Right cardiac atrium (tissue), 5 donors: ENCODE measurements at places on chromosomes 7 and 10.

DNA sequence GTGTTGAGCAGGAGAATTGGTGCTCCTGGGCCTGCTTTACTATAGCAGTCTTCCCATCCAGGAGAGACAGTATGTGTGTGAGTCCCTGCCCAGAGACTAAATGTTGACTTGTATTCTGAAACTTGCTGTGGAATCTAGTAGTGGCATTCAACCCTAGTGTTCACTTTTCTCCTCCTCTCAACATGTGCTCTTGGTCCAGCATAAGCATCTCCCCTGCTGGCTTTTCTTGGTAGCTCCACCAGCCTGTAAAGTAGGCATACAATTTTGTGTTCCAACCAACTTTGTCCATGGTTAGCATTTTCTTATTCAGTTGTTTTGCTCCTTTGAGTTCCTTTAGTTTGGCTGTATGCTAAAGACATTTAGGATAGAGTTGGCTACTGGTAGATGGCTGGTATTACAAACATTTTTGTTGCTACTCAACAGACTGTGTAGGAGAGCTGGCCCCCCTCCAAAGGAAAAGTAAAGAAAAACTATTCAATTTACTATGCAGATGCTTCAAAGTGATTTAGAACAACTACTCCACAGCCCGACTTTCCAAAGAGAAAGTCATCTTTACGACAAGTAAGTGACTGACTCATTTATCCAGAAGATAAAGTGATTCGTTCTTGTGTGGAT, 46.0 kb downstream of the ASB4 start:
- DNase-seq: no peak

DNA sequence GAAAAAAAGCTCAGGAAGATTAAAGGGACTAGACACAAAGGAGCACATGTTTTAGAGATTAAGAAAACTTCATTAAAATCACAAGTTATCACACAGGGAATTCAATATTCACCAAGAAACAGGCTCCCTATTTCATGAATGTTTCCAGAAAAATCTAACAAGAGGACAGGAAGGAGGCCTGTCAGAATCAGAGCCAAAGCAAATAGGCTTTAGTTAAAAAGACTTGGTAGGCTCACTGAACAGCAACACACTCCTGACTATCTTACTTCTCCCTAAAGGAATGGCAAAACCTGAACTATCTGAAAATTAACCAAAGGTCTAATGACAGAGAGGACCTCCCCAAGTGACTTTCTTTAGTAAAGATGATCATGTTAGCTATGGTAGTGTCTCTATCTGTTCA, 188.3 kb upstream of the MEOX2 start:
- no peak for DNase-seq

DNA sequence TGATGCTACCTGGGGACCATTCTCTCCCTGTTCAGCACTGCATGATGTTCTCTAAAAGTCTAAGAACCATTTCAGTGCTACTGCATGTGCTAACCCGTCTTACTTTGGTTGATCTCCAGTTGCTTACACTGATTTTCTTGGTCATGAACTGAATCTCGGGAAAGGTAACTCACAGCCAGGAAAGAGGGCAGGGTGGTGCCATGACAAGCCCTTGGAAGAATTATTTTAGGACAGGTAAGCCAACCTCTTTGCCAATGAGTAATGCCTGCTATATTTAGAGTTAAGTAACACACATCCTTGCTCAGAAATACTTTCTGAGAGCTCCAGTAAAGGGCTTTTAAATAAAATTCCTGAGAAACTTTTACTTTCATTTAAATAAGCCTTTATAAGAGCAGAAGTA, 126.7 kb downstream of the ARL4A start:
- no peak for DNase-seq

GRCh38 chr7:91194841-91195240, 69.4 kb upstream of the FZD1 start:
- no peak for DNase-seq

- DNase-seq: no peak
Measured at GRCh38 chr10:130121486-130122079, 11.0 kb upstream of the C10orf143 start.

DNA sequence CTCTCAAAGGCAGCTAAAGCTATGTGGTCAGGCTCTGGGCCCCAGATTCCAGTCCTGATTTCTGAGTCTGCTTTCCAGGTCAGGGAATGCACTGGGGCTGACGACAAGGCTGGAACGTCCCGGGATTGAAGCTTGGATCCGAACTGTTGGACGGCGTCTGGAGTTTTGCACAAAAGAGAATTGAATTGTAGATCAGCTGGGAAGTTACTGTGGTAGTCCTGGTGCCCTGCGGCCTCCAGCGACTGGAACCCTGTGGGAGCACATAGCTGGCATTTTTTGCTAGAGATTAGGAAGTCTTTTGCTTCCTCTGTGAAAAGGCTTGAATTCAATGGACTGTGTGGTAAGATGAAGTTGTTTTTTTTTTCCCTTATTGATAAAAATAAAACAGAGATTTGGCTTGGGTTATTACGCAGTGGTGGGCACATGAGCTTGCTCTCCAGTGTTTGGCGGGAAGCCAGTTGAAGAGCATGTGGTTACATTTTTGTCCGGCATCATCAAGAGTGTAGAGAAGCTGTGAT, at the start of gene HK1:
HK1 (plus strand) TSS at position 51 of the 518 bp plus-strand sequence.
- DNase-seq: peak; percentile 69

DNA sequence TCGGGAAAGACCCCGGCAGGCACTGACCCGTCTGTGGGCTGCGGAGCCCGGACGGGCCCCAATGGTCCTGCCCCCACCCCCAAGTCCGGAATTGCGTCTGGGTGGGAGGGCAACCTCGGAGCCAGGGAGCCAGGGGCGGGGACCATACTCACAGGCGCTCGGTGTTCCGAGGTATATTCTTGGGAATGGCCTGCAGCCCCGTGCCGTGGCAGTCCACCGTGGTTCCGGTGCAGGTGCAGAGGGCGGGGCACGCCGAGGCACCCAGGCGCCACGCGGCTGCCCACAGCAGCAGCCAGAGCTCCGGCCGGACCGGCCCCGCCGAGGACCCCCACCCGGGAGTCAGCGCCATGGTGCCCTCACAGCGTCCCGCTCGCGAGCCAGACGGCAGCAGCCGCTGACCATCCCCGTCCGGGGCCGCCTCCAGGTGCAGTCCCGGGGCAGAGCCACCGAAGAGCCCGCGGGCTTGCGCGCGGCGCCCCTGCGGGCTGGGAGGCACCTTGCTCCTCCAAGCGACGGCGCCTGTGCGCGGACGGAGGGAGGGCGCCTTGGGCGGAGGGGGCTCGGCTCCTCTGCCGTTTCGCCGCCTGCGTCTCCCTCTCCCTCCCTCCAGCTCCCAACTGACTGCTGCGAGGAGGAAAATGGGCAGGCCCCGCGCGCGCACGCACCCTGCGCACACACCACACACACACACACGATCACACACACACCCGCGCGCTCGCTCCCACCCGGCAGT, at the start of gene SLIT1:
SLIT1 (minus strand) TSS at position 634 of the 733 bp plus-strand sequence; CDS start at position 349, 285 bp downstream.
- no peak for DNase-seq

DNA sequence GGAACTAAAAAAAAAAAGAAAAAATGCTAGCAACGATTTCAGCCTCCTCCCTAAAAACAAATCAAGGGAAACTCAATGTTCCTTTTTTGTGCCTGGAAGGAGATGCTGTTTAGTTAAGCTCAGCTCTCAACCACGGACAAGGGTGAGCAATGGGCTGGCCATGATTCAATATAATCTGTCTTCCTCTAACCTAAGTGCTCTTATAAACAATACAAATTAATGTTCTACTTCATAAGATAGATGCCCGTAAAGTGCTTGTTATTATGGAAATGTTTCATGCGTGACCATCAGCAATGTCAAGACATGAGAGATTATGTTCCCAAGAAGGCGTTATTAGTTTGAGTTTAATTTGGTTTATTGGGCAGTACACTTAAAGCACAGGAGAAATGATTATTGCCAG, 320.3 kb downstream of the SFMBT2 start:
- no peak for DNase-seq

- DNase-seq: no peak
Measured at GRCh38 chr10:97517778-97518300, 19.1 kb downstream of the UBTD1 start.
